ENCODE measurements at places on chromosomes 16 and 17. TPM values are rescaled to one million over a fixed set of nuclear protein-coding genes. Genes with fewer than 3 reads are reported as not detected.

DNA sequence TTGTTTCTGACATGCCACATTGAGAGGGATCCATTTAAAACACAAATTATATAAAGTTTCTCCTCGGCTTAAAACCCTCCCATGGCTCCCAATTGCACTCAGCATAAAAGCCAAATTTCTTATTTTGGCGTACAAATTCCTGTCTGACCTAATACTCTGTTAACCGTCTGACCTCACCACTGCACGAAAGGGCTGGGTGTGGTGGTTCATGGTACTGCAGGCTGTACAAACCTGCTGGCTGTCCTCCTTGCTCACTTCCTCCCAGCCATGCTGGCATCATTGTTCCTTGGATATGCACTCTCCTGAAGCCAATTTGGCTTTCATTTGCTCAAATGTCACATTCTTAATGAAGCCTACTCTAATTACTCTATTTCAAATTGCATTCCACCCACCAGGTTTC lies 301.6 kb upstream of the C16orf82 start:
- no peak for DNase-seq

- DNase-seq = no peak
Measured at GRCh38 chr16:81873206-81873605, 94.1 kb downstream of the PLCG2 start.

DNA sequence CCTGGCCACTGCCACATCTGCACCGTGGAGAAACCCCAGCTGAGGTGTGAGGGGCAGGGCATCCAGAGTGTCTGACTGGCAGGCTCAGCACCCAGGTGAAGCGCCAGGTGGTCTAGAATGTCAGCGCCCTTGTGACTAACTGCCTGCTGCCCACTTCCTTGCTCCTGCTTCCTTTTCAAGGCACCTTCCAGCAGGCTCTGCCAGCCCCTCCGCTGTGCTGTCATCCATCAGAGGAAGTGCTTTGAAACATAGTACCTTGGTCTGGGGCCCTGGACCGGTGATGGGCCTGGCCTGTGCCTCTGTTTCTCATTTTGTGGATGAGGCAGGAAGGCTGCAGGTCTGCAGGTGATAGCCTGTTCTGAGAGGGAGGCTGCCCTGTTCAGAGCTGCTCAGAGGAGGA lies 5.5 kb downstream of the SPNS2 start:
- DNase-seq = no peak

DNA sequence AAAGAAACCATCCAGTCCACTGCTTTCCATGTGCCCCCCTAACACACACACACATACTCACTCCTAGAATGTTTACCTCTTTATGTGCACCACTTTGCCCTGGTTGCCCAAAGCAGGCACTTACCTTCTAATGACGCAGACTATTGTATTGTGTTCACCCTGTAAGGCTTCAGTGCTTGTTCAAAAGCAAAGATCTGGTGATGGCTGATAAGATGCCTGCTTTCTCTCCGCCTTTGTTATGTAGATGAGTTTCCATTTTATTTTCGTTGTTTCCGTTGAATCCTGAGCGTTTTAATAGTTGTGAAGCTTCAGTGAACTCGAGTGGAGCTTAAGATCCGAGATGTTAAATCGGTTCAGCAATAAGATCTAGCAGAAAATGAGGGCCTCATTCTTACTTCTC lies 452.7 kb downstream of the TMEM114 start:
- DNase-seq = no peak

KRTAP17-1 gene
- not detected for total RNA-seq

GRCh38 chr17:77233635-77234334 lies 93.0 kb downstream of the SEC14L1 start:
- no peak for DNase-seq

GRCh38 chr16:70796301-70796700 lies 4.7 kb downstream of the VAC14 start:
- DNase-seq = no peak

SSTR5 gene
- total RNA-seq = 0.47 TPM

ARHGAP23 gene
- total RNA-seq = 367 TPM

SLFN14 gene
- total RNA-seq = not detected

DNA sequence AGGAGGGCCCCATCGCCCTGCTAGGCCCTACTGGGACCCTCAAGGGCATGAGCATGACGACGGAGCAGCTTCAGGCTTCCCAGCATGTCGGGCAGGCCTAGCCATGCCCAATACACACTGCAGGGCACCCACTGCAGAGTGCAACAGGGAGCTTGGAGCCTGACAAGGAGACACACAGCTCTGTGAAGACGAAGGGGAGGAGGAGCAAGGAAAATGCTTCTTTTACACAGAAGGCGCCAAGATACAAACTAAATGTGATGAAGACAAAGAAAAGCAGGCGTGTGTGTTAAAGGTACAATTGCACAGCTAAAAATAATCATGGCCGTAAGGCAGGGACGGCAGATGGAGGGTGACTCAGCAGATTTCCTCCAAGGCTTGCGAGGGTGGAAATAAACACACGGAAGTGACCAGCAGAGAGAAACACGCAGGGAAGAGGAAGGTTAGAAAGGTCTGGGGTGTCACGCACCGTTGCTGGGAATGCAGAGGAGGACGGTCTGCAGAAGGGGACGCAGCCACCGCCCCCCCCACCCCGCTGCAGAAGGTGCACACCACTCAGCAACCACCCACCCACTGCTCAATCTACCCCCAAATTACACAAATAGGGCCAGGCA lies 108.5 kb downstream of the ZNF778 start:
- peak; percentile 72 for DNase-seq

GRCh38 chr17:44556166-44556831 lies 985 bp upstream of the FZD2 start:
- no peak for DNase-seq

PLLP gene
- total RNA-seq = 34.3 TPM

NUDT7 gene
- total RNA-seq = 8.7 TPM

TP53TG3D gene
- not detected for total RNA-seq

GRCh38 chr16:1152651-1153259 lies at the start of gene CACNA1H:
TSS of gene CACNA1H (plus strand) at chr16:1153106. CDS start at chr16:1153738, 632 bp downstream.
- DNase-seq = no peak

DNA sequence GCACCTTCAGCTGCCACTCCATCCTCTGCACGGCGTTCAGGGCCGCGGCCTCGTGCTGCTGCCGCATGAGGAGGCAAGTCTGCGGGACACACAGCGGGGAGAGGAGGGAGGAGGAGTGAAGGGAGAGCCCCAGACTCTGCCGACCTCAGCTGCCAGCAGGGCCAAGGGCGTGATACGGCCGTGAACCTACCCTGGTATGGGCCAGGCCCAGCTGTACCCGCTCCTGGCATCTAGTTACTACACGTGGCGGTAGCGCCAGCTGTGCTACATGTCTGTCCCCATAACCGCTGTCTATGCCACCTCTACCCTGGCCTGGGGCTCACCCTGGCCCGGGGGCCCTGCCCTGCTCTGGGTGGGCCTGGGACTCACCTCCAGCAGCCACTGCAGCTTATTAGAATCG lies 51.1 kb downstream of the ZNF778 start:
- no peak for DNase-seq

GRCh38 chr17:57577751-57578607 lies 167.1 kb downstream of the CCDC182 start:
- peak; percentile 54 for DNase-seq

TPPP3 gene
- 12.5 TPM for total RNA-seq

GRIN2A gene
- total RNA-seq = 0.81 TPM

- no peak for DNase-seq
Measured at GRCh38 chr17:76381633-76382350, 2.6 kb upstream of the SPHK1 start.

GRCh38 chr16:63737633-63738032 lies 1384.2 kb downstream of the CDH11 start:
- DNase-seq = no peak

HES7 gene
- total RNA-seq = not detected

Measured in ureter (tissue), 1 donor.